Regular cardiac myocyte (primary cell): ENCODE measurements at places on chromosomes 5 and 9. TPM values are rescaled to one million over a fixed set of nuclear protein-coding genes. Genes with fewer than 3 reads are reported as not detected.

IFNB1 gene
- total RNA-seq, result not detected in 2 replicates

PCDHGB1 gene
- total RNA-seq, result 0.38 and 3.1 TPM in 2 replicates

LCP2 gene
- not detected in 2 replicates for total RNA-seq

ENHO gene
- 0.28 TPM in 1 of 2 replicates, not detected in the other for total RNA-seq

MYMK gene
- not detected in 2 replicates for total RNA-seq

STING1 gene
- total RNA-seq, result 16.9 and 27.8 TPM in 2 replicates

FAM81B gene
- not detected in 2 replicates for total RNA-seq

WWC1 gene
- 5.9 and 7.7 TPM in 2 replicates for total RNA-seq

PALM2AKAP2 gene
- total RNA-seq, result 37.2 and 42.3 TPM in 2 replicates

ZSWIM6 gene
- 10.0 and 11.8 TPM in 2 replicates for total RNA-seq

LMNB1 gene
- total RNA-seq, result 14.9 and 98.2 TPM in 2 replicates

UGT3A2 gene
- total RNA-seq, result not detected in 2 replicates

CAAP1 gene
- total RNA-seq, result 16.3 and 25.4 TPM in 2 replicates

SLCO6A1 gene
- not detected in 2 replicates for total RNA-seq

EDIL3 gene
- 83.2 and 246 TPM in 2 replicates for total RNA-seq

MARCHF3 gene
- 32.8 and 49.6 TPM in 2 replicates for total RNA-seq

IGIP gene
- 7.7 and 16.9 TPM in 2 replicates for total RNA-seq

ABLIM3 gene
- total RNA-seq, result 22.8 and 26.5 TPM in 2 replicates

CERCAM gene
- total RNA-seq, result 61.5 and 181 TPM in 2 replicates

DRD1 gene
- total RNA-seq, result under 0.01 TPM in 1 of 2 replicates, not detected in the other

PCDHGB3 gene
- total RNA-seq, result 1.9 and 4.5 TPM in 2 replicates

FOXD4L5 gene
- total RNA-seq, result under 0.01 and 0.19 TPM in 2 replicates

IL5 gene
- 0.28 TPM in 1 of 2 replicates, not detected in the other for total RNA-seq

LCN1 gene
- under 0.01 TPM in 1 of 2 replicates, not detected in the other for total RNA-seq

OLFML2A gene
- total RNA-seq, result 0.19 and 0.56 TPM in 2 replicates

GPX8 gene
- total RNA-seq, result 165 and 182 TPM in 2 replicates

FCN2 gene
- 0.28 TPM in 1 of 2 replicates, not detected in the other for total RNA-seq

RACK1 gene
- 3,272 and 3,476 TPM in 2 replicates for total RNA-seq

ORM2 gene
- total RNA-seq, result not detected in 2 replicates

PRELID2 gene
- 29.1 and 69.3 TPM in 2 replicates for total RNA-seq

PHF24 gene
- 0.28 TPM in 1 of 2 replicates, not detected in the other for total RNA-seq

ADGRV1 gene
- 0.19 and 1.4 TPM in 2 replicates for total RNA-seq

GARIN3 gene
- not detected in 2 replicates for total RNA-seq

CDC14B gene
- 10.4 and 31.0 TPM in 2 replicates for total RNA-seq

TMEM215 gene
- not detected in 2 replicates for total RNA-seq

CDX1 gene
- total RNA-seq, result 0.38 and 0.56 TPM in 2 replicates

MYO10 gene
- 57.8 and 104 TPM in 2 replicates for total RNA-seq

PCDHA6 gene
- 0.38 and 3.1 TPM in 2 replicates for total RNA-seq

UBE2QL1 gene
- under 0.01 TPM in 1 of 2 replicates, not detected in the other for total RNA-seq

OR1J4 gene
- total RNA-seq, result not detected in 2 replicates

CDKN2B-AS1 gene
- total RNA-seq, result 1.5 and 3.7 TPM in 2 replicates
